ENCODE measurements at places on chromosomes 3 and 15. TPM values are rescaled to one million over a fixed set of nuclear protein-coding genes. Genes with fewer than 3 reads are reported as not detected.

- no peak overlapping the region for H3K27ac ChIP-seq
- no peak for DNase-seq
- H3K27me3 ChIP-seq, result no peaks in the 10 kb centered on the region
- no peaks in the 10 kb centered on the region for H3K4me1 ChIP-seq
- no peaks in the 10 kb centered on the region for H3K36me3 ChIP-seq
- H3K4me3 ChIP-seq, result no peak overlapping the region
Observed at GRCh38 chr3:111506435-111506834, 35.6 kb upstream of the CD96 start.

DNA sequence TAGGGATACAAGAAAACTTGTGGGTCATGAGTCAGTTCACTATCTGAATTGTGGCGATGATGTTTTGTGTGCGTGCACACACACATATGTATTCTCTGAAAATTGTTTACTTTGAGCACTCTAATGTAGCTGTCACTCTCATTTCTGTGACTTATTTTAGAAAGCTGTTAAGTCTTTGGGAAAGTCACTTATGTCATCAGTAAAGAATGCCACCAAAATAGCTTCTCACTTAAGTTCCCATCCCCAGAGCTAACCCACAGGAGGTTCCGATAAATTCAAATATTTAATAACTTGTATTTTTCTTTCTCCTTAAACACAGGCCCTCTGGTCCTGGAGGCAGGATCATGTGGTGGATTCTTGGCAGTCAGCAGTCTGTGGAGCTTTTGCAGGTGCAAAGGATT, 138.3 kb downstream of the LRIG1 start:
- no peaks in the 10 kb centered on the region for H3K27me3 ChIP-seq
- no peak for DNase-seq
- no peaks in the 10 kb centered on the region for H3K36me3 ChIP-seq
- no peaks in the 10 kb centered on the region for H3K4me1 ChIP-seq
- no peak overlapping the region for H3K4me3 ChIP-seq
- H3K27ac ChIP-seq, result no peak overlapping the region

DNA sequence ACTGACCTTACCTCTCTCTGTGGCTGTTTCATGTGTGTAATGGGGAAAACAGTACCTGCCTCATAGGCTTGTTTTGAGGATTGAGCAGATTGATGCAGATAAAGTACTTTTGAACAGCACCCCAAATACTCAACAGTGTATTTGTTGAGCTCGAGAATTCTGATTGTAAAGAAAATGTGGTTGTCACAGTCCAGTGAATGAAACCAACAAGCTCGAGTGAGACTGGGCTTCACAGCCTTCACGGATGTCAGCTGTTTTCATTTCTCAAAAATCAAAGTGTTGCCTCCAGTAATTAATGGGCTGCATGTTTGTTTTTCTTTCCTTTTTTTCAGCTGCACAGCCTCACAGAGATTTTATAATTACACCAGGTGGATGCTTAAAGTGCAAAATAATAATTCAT, 43.7 kb downstream of the PARP15 start:
- no peaks in the 10 kb centered on the region for H3K27me3 ChIP-seq
- H3K4me3 ChIP-seq, result no peak overlapping the region
- no peaks in the 10 kb centered on the region for H3K36me3 ChIP-seq
- DNase-seq, result no peak
- H3K4me1 ChIP-seq, result no peaks in the 10 kb centered on the region
- no peak overlapping the region for H3K27ac ChIP-seq

- no peak for DNase-seq
- H3K27me3 ChIP-seq, result no peaks in the 10 kb centered on the region
- H3K4me1 ChIP-seq, result no peaks in the 10 kb centered on the region
- no peaks in the 10 kb centered on the region for H3K36me3 ChIP-seq
- H3K4me3 ChIP-seq, result no peak overlapping the region
Observed at GRCh38 chr3:147937891-147938290, 528.7 kb downstream of the ZIC1 start.

- no peaks in the 10 kb centered on the region for H3K27me3 ChIP-seq
- no peak overlapping the region for H3K4me3 ChIP-seq
- no peak overlapping the region for H3K27ac ChIP-seq
Observed at GRCh38 chr3:140176526-140176925, 241.5 kb downstream of the CLSTN2 start.

DNA sequence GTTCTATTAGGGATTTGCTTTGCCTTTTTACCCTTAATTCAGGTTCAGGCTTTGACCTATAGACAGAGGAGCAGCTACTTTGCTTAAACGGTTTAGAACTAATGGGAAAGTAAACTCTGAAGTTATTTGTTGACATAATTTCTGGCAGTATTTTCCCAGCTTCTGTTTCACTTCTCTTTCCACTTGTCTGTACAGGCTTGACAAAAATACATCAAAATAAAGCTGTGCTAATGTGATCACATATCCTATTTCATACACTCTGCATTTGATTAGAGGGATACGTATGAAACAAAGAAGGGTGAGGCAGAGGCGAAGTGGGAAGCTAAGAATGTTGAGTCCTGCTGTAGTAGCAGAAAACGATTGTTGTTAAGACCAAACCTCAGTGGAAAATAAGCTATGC, 389.1 kb upstream of the RARB start:
- H3K4me3 ChIP-seq, result no peak overlapping the region
- no peak for DNase-seq
- no peaks in the 10 kb centered on the region for H3K36me3 ChIP-seq
- H3K27ac ChIP-seq, result no peak overlapping the region

GRCh38 chr3:125141596-125142419, 70.7 kb downstream of the SLC12A8 start:
- peaks cover 11% of the 10 kb centered on the region for H3K4me1 ChIP-seq
- peak overlapping the region; percentile 34 for H3K4me3 ChIP-seq
- peak overlapping the region; percentile 57 for H3K27ac ChIP-seq
- peak; percentile 69 for DNase-seq

DNA sequence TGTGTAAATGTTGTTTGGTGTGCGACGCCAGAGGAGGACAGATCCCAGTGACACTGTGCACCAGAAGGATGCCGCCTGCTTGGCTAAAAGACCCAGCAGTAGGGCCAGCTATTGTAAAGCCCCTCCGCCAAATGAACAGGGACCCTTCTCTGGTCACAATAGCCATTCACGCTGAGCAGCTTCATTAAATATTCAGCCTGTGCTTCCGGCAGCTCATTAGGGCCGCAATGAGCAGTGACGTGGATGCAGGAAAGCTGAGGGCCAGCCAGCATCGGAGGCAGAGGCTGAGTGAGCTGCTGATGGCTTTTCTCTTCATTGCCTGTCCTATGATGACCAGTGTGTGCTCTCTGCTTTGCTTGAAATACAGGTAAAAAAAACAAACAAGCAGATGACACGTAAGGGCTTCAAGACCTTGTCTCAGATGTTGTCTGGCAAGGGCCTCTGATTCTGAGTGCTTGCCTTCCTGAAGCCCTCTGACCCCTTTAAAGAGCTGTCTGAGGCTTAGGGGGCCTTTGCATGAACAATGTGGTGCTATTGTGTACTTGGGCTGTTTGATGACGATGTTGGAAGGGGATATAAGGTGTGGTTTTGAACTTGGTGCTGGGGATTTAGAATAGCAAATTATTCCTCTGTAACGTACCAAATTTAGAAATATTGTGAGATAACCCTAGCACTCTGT, 130.4 kb downstream of the FEZF2 start:
- H3K27ac ChIP-seq, result no peak overlapping the region
- no peak overlapping the region for H3K4me3 ChIP-seq
- no peak for DNase-seq
- no peaks in the 10 kb centered on the region for H3K4me1 ChIP-seq

DNA sequence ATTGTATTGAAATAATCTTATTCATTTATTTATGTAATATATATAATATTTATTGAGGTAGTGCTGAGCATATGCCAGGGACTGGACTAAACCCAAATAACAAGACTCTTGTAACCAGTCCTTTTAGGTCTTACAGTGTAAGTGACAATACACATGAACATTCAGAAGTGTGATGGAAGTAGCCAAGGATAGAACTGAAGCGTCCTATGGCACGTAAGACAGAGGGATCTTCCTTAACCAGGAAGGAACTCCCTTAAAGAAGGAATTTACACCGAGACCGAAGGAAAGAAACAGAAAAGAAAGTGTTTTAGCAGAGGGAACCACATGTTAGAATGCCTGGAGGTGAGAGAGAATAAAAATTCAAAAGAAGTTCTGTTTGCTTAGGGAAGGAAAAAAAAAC, 23.6 kb upstream of the CLDN1 start:
- peak overlapping the region; percentile 61 for H3K27ac ChIP-seq
- H3K4me1 ChIP-seq, result no peaks in the 10 kb centered on the region
- DNase-seq, result no peak
- no peaks in the 10 kb centered on the region for H3K27me3 ChIP-seq
- no peak overlapping the region for H3K4me3 ChIP-seq

DNA sequence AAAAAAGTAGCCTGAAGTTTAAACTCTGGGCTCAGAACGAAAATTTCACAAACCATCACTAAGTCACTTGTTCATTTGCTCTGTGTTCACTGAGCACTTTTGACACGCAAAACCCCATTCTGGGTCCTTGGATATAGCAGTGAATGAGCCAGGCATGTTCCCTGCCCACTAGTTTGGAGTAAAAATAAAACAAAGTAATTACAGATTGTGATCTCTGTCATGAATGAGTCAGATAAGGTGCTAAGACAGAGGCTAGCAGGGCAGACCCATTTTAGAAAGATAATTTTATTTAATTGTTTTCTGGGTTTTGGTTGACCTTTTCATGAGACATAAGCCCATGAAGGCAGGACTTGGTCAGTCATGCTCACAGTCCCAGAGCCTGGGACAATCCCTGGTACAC, 84.1 kb upstream of the ARHGEF3 start:
- no peaks in the 10 kb centered on the region for H3K27me3 ChIP-seq
- peaks cover 3% of the 10 kb centered on the region for H3K4me1 ChIP-seq
- DNase-seq, result no peak
- no peak overlapping the region for H3K4me3 ChIP-seq
- no peaks in the 10 kb centered on the region for H3K36me3 ChIP-seq
- H3K27ac ChIP-seq, result no peak overlapping the region

- no peaks in the 10 kb centered on the region for H3K27me3 ChIP-seq
- no peak overlapping the region for H3K4me3 ChIP-seq
- H3K27ac ChIP-seq, result no peak overlapping the region
- H3K4me1 ChIP-seq, result peaks cover 7% of the 10 kb centered on the region
Observed at GRCh38 chr3:64354956-64355355, 129.7 kb upstream of the PRICKLE2 start.

DNA sequence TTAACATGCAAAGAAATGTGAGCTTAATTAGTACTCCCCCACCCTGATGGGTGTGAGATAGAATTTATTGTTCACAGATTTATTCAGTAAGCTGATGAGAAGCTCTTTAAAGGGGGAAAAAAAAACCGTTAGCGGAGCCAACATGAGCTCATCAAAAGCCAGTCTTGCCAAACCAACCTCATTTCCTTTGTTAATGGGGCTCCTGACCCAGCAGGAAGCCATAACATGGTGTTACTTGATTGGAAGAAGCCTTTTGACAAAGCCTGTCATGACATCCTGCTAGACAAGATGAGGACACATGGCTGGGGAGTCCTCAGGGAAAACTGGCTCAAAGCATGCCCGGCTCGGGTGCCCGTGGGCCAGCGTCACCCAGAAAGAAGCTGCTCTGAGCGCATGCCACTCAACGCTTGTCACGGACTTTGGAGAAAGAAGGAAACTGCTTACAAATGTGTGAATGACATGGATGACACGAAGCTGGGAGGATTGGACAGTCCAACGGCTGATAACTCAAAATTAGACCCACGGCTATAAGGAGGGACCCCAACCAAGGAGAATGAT, 64.6 kb downstream of the SLCO2A1 start:
- H3K4me3 ChIP-seq, result no peak overlapping the region
- H3K4me1 ChIP-seq, result no peaks in the 10 kb centered on the region
- no peaks in the 10 kb centered on the region for H3K27me3 ChIP-seq

DNA sequence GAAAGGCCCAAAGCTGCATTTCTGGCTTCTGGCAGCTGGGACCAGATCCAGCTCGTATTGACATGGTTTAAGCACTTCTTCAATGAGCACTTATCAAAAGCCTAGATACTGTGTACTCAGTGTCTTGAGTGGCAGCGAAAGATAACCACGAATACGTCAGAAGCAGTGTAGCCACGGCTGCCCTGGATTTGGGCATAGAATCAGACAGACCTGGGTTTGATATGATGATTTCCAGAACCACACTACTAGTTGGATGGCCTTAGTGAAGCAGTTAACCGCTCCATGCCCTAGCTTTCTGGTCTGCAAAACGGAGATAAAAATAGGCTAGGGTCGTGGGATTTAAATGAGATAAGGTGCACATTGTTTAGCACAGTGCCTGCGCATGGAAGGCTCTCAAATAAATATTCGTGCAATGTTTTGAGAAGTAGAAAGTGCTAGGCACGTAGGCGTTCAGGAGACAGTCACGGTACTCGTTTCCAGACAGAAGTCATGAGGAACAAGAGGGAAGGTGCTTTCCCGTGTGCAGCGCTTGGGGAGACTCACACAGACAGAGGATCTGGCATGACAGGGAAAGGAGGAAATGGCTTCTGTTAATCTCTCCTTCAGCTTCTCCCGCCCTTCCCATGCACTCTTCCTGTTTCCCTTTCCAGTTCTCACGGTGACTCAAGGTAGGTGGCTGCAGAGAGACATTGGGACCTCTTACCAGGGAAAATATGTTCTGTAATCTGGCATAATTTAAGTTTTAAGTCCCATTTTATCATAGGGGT, 70.3 kb downstream of the CCNL1 start:
- no peaks in the 10 kb centered on the region for H3K36me3 ChIP-seq
- H3K27me3 ChIP-seq, result no peaks in the 10 kb centered on the region
- peak overlapping the region; percentile 48 for H3K4me3 ChIP-seq
- H3K4me1 ChIP-seq, result peaks cover 6% of the 10 kb centered on the region
- DNase-seq, result peak; percentile 33

DNA sequence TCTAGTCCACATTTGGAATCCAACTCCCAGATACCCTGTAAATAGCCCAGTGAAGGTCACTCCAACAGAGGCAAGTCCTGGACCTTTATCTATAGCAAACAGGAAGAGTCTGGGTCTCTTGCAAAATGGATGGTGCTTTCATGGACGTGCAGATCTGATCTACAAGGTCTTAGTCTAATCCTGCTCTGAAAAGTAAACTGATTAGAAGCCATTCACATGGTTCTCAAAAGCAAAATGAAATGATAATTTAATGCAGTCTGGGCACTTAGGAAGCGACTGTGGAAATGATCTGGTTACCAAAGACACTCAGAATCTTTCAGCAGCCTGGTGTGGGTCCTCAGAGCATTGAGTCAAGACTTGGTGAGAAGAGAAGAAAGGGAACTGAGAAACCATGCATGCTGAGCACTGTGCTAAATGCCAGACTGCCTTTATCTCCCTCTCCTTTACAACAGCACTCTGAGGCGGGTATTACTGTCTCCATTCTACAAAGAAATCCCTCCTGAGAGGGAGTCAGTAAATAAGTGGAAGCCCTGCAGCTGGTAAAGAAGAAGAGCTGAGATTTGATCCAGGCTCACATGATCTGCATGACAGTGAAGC, 29.0 kb downstream of the AQP9 start:
- H3K27me3 ChIP-seq, result no peaks in the 10 kb centered on the region
- H3K4me3 ChIP-seq, result no peak overlapping the region
- no peak overlapping the region for H3K27ac ChIP-seq
- no peaks in the 10 kb centered on the region for H3K36me3 ChIP-seq
- no peak for DNase-seq

GRCh38 chr15:32974691-32975090, 219.8 kb downstream of the FMN1 start:
- no peak overlapping the region for H3K4me3 ChIP-seq
- H3K27ac ChIP-seq, result no peak overlapping the region
- H3K27me3 ChIP-seq, result no peaks in the 10 kb centered on the region
- no peak for DNase-seq

GRCh38 chr15:64013179-64014062, 32.9 kb downstream of the DAPK2 start:
- DNase-seq, result no peak
- no peak overlapping the region for H3K27ac ChIP-seq
- H3K36me3 ChIP-seq, result no peaks in the 10 kb centered on the region

Gene PP2D1
- not detected for polyA plus RNA-seq

Gene SYNM
- 5.8 TPM for polyA plus RNA-seq

Gene CERS3
- polyA plus RNA-seq, result not detected

Gene ZNF592
- 14.1 TPM for polyA plus RNA-seq

Gene FETUB
- polyA plus RNA-seq, result not detected

Gene FOXB1
- not detected for polyA plus RNA-seq

Gene ANKRD63
- not detected for polyA plus RNA-seq
